ENCODE measurements at places on chromosomes 4 and X.

DNA sequence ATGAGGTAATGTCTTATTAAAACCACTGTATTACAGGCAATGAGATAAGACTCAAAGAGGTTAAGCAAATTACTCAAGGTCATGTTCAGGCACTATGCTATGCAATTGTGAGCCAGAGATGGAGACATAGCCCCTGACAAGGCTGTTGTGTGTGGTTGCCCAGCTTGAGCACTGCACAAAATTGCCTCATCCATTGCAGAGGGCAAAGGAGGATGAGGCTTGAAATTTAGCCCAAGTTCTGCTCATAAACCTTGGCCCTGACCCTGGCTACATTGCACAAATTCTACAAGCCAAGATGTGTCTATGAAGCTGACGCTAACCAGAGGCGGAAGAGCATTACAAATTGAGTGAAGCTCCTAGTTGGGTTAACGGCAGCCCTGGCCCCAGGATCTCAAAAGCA lies 65.6 kb upstream of the PGM2 start:
- DNase-seq: no peak

DNA sequence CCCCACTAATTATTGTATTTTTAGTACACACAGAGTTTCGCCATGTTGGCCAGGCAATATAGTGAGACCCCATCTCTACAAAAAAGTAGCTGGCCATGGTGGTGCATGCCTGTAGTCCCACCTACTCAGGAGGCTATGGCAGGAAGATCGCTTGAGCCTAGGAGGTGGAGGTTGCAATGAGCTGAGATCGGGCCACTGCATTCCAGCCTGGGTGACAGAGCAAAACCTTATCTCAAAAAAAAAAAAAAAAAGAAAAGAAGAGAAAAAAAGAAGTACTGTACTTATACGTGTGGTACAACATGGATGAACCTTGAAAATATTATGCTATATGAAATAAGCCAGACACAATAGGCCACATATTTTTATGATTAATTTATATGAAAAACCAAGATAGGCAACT lies 9.9 kb upstream of the WDR45 start:
- DNase-seq: no peak

DNA sequence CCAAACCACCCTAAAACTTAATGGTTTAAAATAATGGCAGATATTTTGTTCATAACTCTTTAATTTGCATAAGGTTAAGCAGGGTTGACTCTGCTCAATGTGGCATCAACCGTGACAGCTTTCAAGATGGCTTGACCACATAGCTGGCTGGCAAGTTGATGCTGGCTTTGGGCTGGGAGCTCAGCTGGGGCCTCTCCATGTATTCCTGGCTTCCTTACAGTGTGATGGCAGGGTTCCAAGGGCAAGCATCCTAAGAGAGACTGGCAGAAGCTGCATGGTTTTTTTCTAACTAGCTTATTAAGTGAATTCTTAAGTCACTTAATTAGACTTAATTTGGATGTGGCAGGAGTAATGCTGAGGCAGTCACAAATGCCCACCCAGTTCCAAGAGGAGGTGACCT lies 4.5 kb downstream of the RP2 start:
- no peak for DNase-seq

DNA sequence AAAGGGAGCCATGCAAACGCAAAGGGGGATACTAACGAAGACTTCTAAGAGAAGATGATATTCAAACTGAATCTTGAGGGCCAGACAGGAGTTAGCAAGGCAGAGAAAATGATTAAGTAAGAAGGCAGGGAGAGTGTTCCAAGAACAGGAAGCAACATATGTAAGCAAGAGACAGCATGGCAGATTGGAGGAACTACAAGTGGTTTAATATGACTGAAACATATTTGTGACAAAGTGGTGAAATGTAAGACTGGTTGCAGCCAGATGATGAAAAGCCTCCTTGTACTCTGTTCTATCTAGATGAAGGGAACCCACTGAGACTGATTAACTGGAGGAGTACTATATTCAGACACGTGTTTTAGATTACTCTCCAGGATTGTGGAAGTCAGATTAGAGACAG lies 116.6 kb upstream of the DIAPH2 start:
- no peak for DNase-seq

GRCh38 chr4:1711571-1712215 lies 426 bp downstream of the SLBP start:
- no peak for DNase-seq

- no peak for DNase-seq
Observed at GRCh38 chrX:77431227-77431626, 16.0 kb upstream of the FGF16 start.

- no peak for DNase-seq
Observed at GRCh38 chr4:93710101-93710846, 118.3 kb upstream of the ATOH1 start.

DNA sequence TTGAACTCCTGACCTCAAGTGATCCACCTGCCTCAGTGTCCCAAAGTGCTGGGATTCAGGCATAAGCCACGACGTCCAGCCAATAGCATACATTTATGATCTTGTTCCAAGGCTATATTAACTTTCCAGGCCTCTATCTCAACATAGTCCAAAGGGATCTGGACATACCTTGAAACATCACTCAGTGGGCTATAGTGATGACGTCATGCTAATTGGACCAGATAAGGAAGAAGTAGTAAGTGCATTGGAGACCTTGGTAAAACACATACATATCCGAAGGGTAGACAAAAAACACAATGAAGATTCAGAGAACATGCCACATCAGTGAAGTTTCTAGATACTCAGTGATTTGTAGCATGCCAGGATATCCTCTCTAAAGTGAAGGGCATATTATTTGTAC lies 37.4 kb upstream of the USP26 start:
- no peak for DNase-seq

DNA sequence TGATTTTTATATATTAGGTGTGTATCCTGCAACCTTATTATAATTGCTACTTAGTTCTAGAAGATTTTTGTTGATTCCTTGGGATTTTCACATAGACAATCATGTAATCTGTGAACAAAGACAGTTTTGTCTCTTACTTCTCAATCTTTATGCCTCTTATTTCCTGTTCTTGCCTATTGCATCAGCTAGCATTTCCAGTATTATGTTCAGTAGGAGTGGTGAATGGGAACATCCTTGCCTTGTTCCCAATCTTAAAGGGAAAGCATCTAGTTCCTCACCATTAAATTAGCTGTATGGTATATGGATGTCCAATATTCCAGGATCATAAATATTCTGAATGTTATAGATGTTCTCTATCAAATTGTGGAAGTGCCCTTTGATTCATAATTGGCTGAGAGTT lies 41.8 kb downstream of the AWAT2 start:
- no peak for DNase-seq

GRCh38 chr4:85672116-85672515 lies 197.2 kb downstream of the ARHGAP24 start:
- no peak for DNase-seq

DNA sequence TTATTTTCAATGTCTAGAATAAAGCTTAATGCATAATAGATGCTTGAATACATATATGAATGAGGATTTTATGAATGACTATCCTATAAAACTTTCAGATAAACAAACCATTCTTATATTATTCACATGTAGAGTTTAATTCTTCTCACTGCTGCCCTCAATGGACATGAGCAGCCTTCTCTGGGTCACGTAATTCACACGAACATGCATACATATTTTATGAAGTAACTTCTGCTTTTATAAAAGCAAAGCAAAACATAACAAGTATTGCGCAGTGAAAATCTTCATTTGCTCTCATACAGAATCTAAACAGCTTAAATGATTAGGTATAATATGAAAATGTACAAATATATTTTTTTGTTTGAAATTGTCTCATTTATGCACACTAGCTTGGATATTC lies 116.7 kb downstream of the TMA16 start:
- DNase-seq: no peak

DNA sequence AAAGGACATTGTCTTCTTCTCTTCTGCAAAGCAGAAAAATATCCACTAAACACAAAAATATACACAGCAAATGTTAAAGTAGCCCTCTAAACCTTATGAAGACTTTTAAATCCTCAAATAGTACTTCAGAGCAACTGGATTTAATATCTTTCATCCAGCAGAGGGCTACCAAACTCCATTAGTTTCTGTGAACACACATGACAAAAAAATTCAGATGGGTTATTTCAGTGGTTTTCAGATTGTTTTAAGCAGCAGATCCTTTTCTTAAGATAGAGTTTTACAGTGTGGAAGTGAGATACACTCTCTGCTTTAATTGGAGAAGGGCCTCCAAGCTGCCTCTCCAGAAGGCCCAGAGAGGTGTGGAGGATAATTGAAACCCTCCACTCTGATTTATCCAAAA lies 56.7 kb downstream of the ANK2 start:
- no peak for DNase-seq

- peak; percentile 83 for DNase-seq
Observed at GRCh38 chr4:83252782-83253405, 31.7 kb downstream of the COQ2 start.

DNA sequence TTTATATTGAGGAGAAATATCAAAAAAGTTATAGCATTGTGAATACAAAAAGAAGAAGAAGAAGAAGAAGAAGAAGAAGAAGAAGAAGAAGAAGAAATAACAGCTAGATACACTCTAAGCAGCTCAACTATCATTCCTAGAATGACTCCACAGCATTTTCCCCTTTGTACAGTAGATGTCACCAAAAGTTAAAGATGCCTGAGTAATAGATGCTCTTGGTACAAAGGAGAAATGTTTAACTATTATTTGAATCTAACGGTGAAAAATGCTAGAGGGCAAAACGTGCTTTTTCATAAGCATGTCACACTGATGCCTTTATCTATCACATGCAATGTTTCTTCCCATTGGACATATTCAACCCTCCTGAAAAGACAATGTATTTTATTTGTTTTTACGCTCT lies 178.4 kb upstream of the GPRIN3 start:
- no peak for DNase-seq

GRCh38 chrX:154602226-154602625 lies 16.9 kb downstream of the CTAG1B start:
- no peak for DNase-seq

- DNase-seq: no peak
Observed at GRCh38 chr4:97394653-97395052, 748.6 kb downstream of the STPG2 start.
